Breast epithelium (tissue), 4 donors: ENCODE measurements at places on chromosomes 5 and 9. TPM values are rescaled to one million over a fixed set of nuclear protein-coding genes. Genes with fewer than 3 reads are reported as not detected.

Gene NKD2
- 16.7 TPM for total RNA-seq

Gene PCDHB2
- 3.8 TPM for total RNA-seq

Gene FUT7
- total RNA-seq: not detected

Gene MLANA
- not detected for total RNA-seq

Gene TMOD1
- 13.9 TPM for total RNA-seq

Gene TLR4
- total RNA-seq: 31.1 TPM

Gene SEMA5A
- 35.4 TPM for total RNA-seq

Gene PCA3
- total RNA-seq: 0.16 TPM

Gene SLC6A3
- total RNA-seq: 0.15 TPM

GRCh38 chr5:160494451-160494850 is 72.8 kb downstream of the PTTG1 start:
- no peak overlapping the region for H3K27ac ChIP-seq
- no peaks in the 10 kb centered on the region for H3K36me3 ChIP-seq
- no peaks in the 10 kb centered on the region for H3K27me3 ChIP-seq

DNA sequence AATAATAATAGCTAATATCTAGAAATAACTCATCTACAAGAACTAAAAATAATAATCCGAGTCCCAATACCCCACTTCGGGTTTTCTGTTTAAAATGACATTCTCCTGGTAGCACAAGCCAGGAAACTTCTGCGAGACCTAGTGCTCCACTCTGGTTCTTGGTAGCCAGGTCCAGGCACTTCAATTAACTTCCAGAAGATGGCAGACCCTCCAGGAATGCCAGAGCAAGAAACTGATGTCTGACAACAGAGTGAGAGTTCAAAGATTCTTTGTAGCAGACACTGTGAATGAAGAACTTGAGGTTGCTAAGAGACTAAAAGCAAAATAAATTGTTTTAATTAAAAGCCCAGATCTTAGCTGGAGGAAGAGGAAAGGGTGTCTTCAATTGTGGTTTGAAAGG is 1963.3 kb upstream of the CDH9 start:
- no peak overlapping the region for H3K27ac ChIP-seq
- H3K27me3 ChIP-seq: no peaks in the 10 kb centered on the region
- no peaks in the 10 kb centered on the region for H3K36me3 ChIP-seq
- no peaks in the 10 kb centered on the region for H3K4me1 ChIP-seq
- no peak overlapping the region for H3K4me3 ChIP-seq

DNA sequence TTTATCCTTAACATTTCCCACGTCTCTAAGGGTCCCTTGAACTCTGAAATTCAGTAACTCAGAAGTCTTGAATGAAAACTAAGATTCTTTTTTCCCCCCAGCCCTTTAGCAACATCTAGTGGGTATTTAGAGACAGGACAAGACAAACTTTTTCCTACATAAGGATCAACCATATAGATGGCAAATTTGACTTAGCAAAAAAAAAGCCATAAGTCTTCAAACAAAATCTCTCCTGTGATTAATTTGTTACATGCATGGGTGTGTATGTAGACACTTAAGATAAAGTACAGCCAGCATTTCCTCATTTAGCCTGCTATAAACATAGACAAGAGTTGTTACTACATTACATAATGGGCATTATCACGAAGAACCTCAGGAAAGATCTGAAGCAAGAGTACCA is 29.1 kb upstream of the ANKRD31 start:
- no peak overlapping the region for H3K4me3 ChIP-seq
- no peaks in the 10 kb centered on the region for H3K36me3 ChIP-seq
- no peaks in the 10 kb centered on the region for H3K4me1 ChIP-seq
- H3K27ac ChIP-seq: no peak overlapping the region

DNA sequence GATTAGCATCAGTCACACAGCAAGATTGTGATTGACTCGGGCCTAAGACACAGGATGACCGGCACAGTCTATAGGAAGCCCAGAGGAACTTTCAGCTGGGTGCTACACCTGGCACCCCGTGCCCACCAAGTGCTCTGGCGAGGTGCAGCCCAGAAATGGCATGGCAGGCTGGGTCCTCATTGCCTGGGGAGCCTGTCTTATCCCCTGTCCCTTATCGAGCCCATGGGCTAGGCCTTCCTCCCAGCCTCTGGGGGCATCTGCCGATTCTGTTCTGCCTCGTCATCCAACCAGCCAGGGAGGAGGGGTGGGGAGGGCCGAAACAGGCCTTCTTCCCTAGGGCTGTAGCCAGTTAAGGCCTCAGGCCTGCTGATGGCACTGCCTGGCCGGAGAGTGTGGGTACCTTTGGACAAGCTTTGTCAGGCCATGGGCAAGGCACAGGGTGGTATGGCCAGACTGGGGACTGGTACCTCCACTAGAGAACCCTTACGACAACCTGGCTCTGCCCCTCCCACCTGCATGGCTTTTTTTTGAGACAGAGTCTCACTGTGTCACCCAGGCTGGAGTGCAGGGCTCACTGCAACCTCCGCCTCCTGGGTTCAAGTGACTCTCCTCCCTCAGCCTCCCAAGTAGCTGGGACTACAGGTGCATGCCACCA is 1.6 kb downstream of the GRK6 start:
- no peaks in the 10 kb centered on the region for H3K27me3 ChIP-seq
- no peak for DNase-seq
- peaks cover 17% of the 10 kb centered on the region for H3K4me1 ChIP-seq
- H3K4me3 ChIP-seq: peak overlapping the region; percentile 84
- no peaks in the 10 kb centered on the region for H3K36me3 ChIP-seq

- H3K36me3 ChIP-seq: no peaks in the 10 kb centered on the region
- H3K4me3 ChIP-seq: no peak overlapping the region
- H3K27me3 ChIP-seq: no peaks in the 10 kb centered on the region
- no peaks in the 10 kb centered on the region for H3K4me1 ChIP-seq
Measured at GRCh38 chr9:68637020-68637419, 68.0 kb upstream of the PIP5K1B start.

- no peak overlapping the region for H3K4me3 ChIP-seq
- H3K27ac ChIP-seq: no peak overlapping the region
- no peaks in the 10 kb centered on the region for H3K27me3 ChIP-seq
- H3K4me1 ChIP-seq: no peaks in the 10 kb centered on the region
- no peak for DNase-seq
Measured at GRCh38 chr5:150396267-150396666, 16.4 kb downstream of the CD74 start.

DNA sequence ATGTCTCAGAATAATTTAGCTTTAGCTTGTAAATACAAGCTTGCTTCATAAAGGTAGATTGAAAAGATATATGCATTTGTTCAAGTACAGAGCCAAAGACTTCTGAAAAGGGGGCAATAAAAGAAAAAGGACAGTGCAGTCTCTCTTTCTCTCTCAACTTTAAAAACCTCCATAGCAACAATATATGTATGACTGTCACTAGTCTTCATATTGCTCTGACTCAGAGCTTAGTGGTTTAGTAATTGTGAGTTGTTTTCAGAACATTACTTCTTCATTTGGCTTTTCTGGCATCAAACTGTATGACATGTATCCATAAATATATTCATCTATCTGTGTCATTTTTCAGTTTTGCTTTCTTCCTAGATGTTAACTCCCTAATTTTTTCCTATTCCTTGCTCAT is 194.6 kb upstream of the KIF2A start:
- no peaks in the 10 kb centered on the region for H3K27me3 ChIP-seq
- H3K4me1 ChIP-seq: no peaks in the 10 kb centered on the region
- no peaks in the 10 kb centered on the region for H3K36me3 ChIP-seq
- DNase-seq: no peak

GRCh38 chr5:14937254-14937653 is 65.7 kb upstream of the ANKH start:
- no peak overlapping the region for H3K4me3 ChIP-seq
- H3K27ac ChIP-seq: no peak overlapping the region

GRCh38 chr5:167814828-167815227 is 476.6 kb upstream of the WWC1 start:
- no peak overlapping the region for H3K4me3 ChIP-seq
- no peak for DNase-seq
- no peaks in the 10 kb centered on the region for H3K36me3 ChIP-seq
- H3K27me3 ChIP-seq: no peaks in the 10 kb centered on the region

DNA sequence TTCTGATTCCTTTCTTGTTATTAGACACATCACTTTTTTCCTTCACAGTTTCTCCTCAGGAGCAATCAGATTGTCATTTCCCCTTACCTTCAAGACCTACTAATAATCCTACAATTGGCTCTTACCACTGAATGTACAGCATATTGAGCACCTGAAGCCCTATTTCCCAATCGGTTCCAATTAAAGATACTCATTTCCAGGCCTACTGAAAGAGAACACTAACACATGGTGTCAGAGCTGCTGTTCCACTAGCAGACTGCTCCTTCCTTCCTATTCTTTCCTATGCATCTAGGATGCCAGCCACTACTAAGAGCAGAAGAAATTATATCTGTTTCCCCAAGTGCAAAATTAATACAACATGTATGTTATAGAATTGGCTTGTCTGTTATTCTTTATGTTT is 34.6 kb downstream of the SKIC3 start:
- H3K4me1 ChIP-seq: no peaks in the 10 kb centered on the region
- no peak overlapping the region for H3K4me3 ChIP-seq
- no peak overlapping the region for H3K27ac ChIP-seq
- no peaks in the 10 kb centered on the region for H3K36me3 ChIP-seq
- no peak for DNase-seq
- no peaks in the 10 kb centered on the region for H3K27me3 ChIP-seq

GRCh38 chr9:7342229-7342628 is 457.3 kb downstream of the DMAC1 start:
- no peaks in the 10 kb centered on the region for H3K4me1 ChIP-seq
- no peak overlapping the region for H3K4me3 ChIP-seq
- no peaks in the 10 kb centered on the region for H3K27me3 ChIP-seq
- no peaks in the 10 kb centered on the region for H3K36me3 ChIP-seq
- DNase-seq: no peak

DNA sequence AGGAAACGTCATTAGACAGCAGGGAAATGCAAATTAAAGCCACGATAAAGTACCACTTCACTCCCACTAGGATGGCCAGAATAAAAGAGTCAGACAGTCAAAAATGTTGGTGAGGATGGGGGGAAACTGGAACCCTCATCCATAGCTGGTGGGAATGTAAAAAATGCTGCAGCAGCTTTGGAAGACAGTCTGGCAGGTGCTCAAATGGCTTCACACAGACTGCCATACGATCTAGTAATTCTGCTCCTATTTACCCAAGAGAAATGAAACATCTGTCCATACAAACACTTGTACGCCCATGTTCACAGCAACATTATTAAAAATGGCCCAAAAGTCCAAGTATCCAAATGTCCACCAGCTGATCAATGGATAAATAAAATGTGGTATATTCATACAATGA is 158.9 kb upstream of the PHYKPL start:
- H3K27ac ChIP-seq: no peak overlapping the region
- H3K27me3 ChIP-seq: no peaks in the 10 kb centered on the region

GRCh38 chr9:3235497-3235896 is 290.3 kb downstream of the RFX3 start:
- H3K27me3 ChIP-seq: no peaks in the 10 kb centered on the region
- no peak for DNase-seq
- no peak overlapping the region for H3K27ac ChIP-seq
- no peak overlapping the region for H3K4me3 ChIP-seq

DNA sequence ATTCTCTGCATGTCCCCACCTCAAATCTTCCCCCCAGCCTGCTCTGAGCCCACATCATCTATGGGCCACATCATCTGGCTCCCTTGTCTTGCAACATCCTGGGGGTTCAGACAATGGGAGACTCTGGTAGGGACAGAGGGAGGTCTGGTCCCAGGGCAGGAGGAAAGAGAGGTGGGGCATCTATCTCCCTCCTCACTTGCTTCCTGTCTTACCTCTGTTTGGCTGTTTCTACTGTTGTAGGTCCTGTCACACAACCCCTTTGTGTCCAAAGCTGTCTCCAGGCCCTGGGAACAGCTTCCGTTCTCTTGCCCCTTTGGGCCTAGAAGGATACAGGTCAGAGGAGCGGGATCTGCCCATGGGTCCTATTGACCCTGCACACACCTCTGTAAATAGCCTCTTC is 227.2 kb downstream of the NSG2 start:
- peaks cover 2% of the 10 kb centered on the region for H3K27me3 ChIP-seq
- H3K4me3 ChIP-seq: no peak overlapping the region
- H3K4me1 ChIP-seq: no peaks in the 10 kb centered on the region
- H3K27ac ChIP-seq: no peak overlapping the region
- no peak for DNase-seq
- no peaks in the 10 kb centered on the region for H3K36me3 ChIP-seq

DNA sequence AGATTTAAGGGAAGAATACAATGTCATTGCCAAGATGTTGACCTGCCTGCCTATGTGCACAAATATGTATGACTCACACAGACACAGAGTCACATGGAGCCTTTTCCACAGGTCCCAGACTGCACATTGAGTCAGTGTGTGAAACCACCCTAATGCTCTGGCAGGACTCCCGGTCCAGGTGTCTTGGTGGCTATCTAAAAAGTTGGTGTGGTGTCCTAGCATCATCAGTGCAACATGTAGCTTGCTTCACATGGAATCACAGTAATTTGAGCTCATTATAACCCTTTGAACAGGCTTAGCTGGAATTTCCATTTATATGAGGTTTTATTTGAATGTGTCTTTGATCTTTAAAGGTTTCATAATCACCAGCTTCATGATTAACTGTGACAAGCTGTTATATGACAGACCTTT is 10.7 kb downstream of the IFNA5 start:
- H3K27ac ChIP-seq: no peak overlapping the region
- H3K27me3 ChIP-seq: no peaks in the 10 kb centered on the region
- H3K4me3 ChIP-seq: no peak overlapping the region
- no peak for DNase-seq
- H3K4me1 ChIP-seq: no peaks in the 10 kb centered on the region

- H3K4me3 ChIP-seq: no peak overlapping the region
- no peaks in the 10 kb centered on the region for H3K27me3 ChIP-seq
- H3K4me1 ChIP-seq: no peaks in the 10 kb centered on the region
- no peaks in the 10 kb centered on the region for H3K36me3 ChIP-seq
- H3K27ac ChIP-seq: no peak overlapping the region
Measured at GRCh38 chr9:98921732-98922131, 22.0 kb upstream of the COL15A1 start.

GRCh38 chr5:57002959-57003485 is 51.1 kb upstream of the MIER3 start:
- no peak overlapping the region for H3K4me3 ChIP-seq
- H3K27me3 ChIP-seq: no peaks in the 10 kb centered on the region
- H3K4me1 ChIP-seq: no peaks in the 10 kb centered on the region
- no peak overlapping the region for H3K27ac ChIP-seq
- no peaks in the 10 kb centered on the region for H3K36me3 ChIP-seq

- H3K27ac ChIP-seq: peak overlapping the region; percentile 69
- no peaks in the 10 kb centered on the region for H3K36me3 ChIP-seq
Measured at GRCh38 chr5:60402161-60402785, 297.7 kb downstream of the DEPDC1B start.

DNA sequence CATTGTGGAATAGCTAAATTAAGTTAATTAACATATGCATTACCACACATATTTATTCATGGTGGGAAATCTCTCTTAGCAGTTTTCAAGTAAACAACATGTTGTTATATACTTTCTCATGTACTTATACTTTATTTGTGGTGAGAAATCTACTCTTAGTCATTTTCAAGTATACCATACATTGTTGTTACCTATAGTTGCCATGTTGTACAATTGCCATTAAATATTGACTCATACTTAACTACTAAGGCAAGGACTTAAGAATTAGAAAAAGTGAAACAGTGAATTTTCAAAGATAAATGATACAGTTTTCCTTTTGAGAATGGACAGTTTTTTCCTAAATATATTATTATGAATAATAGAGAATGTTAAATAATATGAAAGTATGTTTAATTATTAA is 27.7 kb downstream of the UGCG start:
- H3K4me3 ChIP-seq: no peak overlapping the region
- no peaks in the 10 kb centered on the region for H3K36me3 ChIP-seq
- no peaks in the 10 kb centered on the region for H3K4me1 ChIP-seq
- no peak for DNase-seq
- no peaks in the 10 kb centered on the region for H3K27me3 ChIP-seq
